ENCODE measurements at places on chromosomes 16 and 17.

- DNase-seq: no peak
Observed at GRCh38 chr17:82350182-82351030, 8.6 kb upstream of the TEX19 start.

- DNase-seq: no peak
Observed at GRCh38 chr17:49422714-49423113, 8.0 kb upstream of the PHB1 start.

- no peak for DNase-seq
Observed at GRCh38 chr17:62321451-62321850, 58.9 kb upstream of the EFCAB3 start.

GRCh38 chr17:79664930-79665737 is 54.3 kb upstream of the RBFOX3 start:
- DNase-seq: no peak

GRCh38 chr16:82037251-82037650 is 2.2 kb downstream of the HSD17B2 start:
- DNase-seq: no peak

DNA sequence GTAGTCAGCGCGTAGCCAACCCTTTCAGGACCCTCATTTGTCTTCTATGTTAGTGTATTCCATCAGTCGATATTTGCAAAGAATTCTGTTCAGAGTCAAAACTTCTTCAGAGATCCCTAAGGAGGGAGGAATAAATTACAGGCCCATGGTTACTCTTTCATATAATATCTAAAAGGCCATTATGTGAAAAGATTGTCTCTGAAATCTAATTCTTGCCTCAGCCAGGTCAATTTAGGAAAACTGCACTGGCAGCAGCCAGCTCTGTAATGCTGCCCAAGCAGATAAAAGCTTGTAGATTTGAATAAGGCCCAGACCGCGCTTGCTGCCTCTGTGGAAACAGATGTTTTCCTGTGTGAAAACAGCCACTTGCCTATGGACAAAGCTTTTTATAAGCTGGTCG is 379.8 kb downstream of the CNTNAP4 start:
- DNase-seq: no peak

DNA sequence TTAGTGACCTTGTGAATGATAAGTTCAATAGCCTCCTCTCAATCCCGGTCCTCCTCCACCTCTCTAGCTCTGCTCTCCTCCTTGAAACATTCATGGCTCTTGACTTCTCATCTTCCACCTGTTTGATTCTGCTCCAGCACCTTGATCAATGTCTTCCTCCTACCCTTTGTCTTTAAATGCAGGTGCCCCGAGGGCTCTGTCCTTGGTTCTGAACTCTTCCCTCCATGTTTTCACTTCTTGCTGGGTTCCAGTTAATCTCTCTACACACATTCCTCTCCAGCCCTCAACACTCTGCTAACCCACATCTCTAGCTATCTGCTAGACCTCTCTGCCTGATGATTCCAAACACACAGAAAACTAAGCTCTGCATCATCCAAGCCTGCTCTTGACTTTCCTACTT is 13.4 kb downstream of the CD300E start:
- no peak for DNase-seq

DNA sequence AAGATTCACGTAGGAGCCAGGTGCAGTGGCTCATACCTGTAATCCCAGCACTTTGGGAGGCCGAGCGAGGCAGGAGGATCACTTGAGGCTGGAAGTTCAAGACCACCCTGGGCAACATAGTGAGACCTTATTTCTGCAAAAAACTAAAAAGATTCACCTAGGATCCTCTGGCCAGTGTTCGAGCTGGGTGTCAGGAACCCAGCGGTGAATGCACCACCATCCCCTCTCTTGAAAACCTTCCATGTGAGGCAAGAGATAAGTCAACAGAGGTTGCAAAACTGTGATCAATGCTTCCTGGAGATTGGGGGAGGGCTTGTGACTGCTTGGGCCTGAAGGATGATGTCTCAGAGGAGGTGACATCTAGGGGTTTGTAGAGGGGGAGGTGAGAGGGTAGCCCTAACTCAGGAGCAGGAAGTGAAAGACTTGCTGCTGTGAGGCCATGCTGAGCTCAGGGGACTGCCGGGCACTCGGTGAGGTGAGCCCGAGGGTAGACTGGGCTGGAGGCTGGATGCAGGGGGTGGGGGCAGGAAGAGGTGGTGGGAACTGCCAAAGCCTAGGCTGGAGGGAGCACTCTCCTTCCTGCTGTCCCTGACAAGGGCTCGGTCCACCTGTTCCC is 11.7 kb downstream of the GJD3 start:
- DNase-seq: no peak

GRCh38 chr17:63519116-63519881 is 3.9 kb upstream of the KCNH6 start:
- DNase-seq: no peak

DNA sequence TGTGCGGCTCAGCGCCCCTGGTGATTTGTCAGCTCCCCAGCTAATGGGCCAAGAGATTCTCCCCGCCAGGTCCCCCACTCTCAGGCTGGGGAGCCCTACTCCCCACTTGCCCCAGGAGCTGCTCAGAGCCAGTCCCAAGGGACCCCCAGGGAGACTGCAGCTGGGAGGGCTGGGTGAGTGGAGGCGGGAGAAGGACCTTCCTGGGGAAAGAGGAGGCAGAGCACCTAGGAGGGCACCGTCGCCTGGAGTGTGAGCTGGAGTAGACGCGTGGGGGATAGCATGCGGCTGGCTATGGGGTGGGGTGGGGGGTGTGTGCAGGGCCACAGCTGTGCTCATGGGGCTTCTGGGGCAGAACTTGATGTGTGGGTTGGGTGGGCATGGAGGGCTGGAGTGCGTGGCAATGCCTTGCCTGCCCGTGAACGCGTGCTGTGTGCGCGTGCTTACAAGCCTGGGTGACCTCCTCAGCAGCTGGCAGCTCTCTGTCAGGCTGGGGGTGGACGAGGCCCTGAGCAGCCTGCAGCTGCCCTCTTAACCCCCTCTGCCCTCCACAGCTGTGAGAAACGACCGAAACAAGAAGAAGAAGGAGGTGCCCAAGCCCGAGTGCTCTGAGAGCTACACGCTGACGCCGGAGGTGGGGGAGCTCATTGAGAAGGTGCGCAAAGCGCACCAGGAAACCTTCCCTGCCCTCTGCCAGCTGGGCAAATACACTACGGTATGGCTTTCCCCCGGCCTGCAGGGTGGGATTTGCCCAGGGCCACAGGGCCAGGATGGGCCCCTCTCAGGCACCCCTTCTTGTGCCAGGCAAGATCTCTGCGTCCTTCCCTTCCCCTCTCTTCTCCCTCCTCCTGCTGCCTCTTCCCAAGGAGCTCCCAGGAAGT is 12.9 kb downstream of the GJD3 start:
- no peak for DNase-seq

DNA sequence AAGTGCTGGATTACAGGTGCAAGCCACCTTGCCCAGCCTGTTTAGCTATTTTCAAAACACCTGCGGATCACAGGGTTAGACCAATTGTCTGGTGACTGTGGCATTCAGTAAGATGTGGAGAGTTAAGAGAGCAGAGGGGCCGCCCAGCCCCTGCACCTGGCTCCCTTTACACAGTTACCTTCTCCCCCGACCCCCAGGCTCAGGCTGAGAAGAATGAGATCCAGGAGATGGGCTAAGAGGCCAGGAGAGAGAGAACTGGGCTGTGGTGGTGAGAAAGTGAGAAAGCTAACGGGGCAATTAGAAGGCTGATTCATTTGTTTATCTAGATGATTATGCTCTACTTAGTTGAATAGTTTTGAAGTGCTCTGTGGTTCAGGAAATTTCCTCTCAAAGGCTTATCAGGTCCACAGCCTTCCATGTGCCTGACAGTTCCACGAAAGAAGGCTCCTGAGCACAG is 67.8 kb upstream of the AXIN2 start:
- DNase-seq: no peak

GRCh38 chr16:68936736-68937631 is 93.7 kb downstream of the TANGO6 start:
- DNase-seq: no peak

DNA sequence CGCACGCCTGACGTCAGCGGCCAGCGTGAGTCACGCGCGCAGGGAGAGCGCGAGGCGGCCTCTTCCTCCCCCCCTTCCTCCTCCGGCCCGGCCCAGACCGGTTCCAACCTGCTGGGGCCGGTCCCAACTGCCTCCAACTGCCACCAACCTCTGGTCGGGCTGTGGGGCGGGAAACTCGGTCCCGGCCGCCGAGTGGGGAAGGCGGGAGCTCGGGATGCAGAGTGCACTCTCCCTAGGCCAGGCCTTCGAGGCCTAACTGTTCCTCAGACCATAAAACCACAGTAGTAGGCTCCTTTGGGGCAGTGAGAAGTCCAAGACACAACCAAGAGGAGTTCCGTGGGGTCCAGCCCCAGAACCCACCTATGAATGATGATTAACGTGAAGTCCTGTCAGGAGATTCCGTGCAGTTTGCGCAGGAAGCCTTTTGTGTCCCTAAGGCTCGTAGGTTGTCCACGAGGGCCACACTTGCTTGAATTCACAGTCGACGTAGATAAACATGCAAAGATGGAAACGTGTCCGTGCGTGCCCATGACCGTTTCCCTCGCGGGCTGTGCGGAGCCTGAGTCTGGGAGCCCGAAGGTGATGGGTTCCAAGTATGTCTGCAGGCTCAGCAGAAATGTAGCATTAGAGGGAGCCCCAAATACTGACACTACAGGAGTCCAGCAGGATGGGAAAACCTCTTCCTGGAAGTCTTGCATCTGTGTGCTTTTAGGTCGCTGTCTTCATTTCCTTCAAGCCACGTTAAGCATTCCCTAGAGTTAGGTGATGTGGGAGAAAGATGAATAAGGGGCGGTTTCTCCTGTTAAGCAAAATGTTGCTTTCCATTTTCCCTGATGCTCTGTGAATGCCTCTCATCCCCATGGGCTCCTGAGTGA is 647 bp downstream of the UNK start:
- no peak for DNase-seq

GRCh38 chr17:2262135-2262587 is 41.4 kb downstream of the SMG6 start:
- no peak for DNase-seq

DNA sequence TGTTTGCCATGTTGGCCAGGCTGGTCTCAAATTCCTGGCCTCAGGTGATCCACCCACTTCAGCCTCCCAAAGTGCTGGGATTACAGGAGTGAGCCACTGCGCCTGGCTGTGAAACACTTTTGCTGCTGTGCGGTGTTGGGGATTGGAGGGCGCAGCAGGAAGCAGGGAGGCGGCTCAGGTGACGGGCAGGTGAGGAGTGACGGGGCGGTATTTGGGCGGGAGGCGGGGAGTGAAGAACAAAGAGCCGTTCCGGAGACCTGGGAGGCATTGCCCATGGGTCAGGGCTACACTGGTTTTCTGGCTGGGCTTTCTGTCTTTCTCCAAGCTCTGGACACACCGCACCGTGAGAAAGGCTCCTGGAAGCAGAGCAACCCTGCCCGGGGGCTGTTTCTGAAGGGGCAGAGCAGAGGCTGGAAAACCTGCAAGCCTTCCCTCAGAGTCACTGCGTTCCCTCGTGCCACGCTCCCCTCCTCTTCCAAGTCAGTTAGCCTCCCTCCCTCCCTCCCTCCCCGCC is 22.1 kb downstream of the CRISPLD2 start:
- DNase-seq: peak; percentile 37

- no peak for DNase-seq
Observed at GRCh38 chr17:64385187-64386083, 5.2 kb downstream of the PECAM1 start.
